Endothelial cell of umbilical vein (primary cell): ENCODE measurements at places on chromosomes 5 and 9. TPM values are rescaled to one million over a fixed set of nuclear protein-coding genes. Genes with fewer than 3 reads are reported as not detected.

Gene SLC9A3
- total RNA-seq: 0.82 and 0.92 TPM in 2 replicates

Gene DIPK1B
- 242 and 253 TPM in 2 replicates for total RNA-seq

Gene IL13
- not detected in 2 replicates for total RNA-seq

- no peak for DNase-seq
- no peak overlapping the region for H3K27ac ChIP-seq
- no peaks in the 10 kb centered on the region for H3K27me3 ChIP-seq
These were observed 600 bp downstream of the ERCC6L2 start for GRCh38 chr9:95876138-95876444.

- no peaks in the 10 kb centered on the region for H3K4me1 ChIP-seq
- no peaks in the 10 kb centered on the region for H3K27me3 ChIP-seq
- H3K36me3 ChIP-seq: no peaks in the 10 kb centered on the region
- H3K4me3 ChIP-seq: no peak overlapping the region
- no peak for DNase-seq
These were observed 1370.3 kb upstream of the CDH9 start for GRCh38 chr5:28408651-28409050.

GRCh38 chr5:122262103-122262502 lies 49.9 kb upstream of the SNCAIP start:
- H3K4me3 ChIP-seq: no peak overlapping the region
- H3K36me3 ChIP-seq: no peaks in the 10 kb centered on the region
- H3K27ac ChIP-seq: no peak overlapping the region
- no peaks in the 10 kb centered on the region for H3K4me1 ChIP-seq
- no peaks in the 10 kb centered on the region for H3K27me3 ChIP-seq
- DNase-seq: no peak

- no peaks in the 10 kb centered on the region for H3K36me3 ChIP-seq
- no peak overlapping the region for H3K4me3 ChIP-seq
- no peaks in the 10 kb centered on the region for H3K4me1 ChIP-seq
- H3K27ac ChIP-seq: no peak overlapping the region
These were observed 5.6 kb upstream of the C9orf152 start for GRCh38 chr9:110213413-110214044.

GRCh38 chr5:108003178-108003577 lies 332.4 kb upstream of the EFNA5 start:
- H3K36me3 ChIP-seq: no peaks in the 10 kb centered on the region
- H3K27me3 ChIP-seq: no peaks in the 10 kb centered on the region
- peak overlapping the region; percentile 37 for H3K4me3 ChIP-seq
- H3K4me1 ChIP-seq: peaks cover 3% of the 10 kb centered on the region
- H3K27ac ChIP-seq: no peak overlapping the region

DNA sequence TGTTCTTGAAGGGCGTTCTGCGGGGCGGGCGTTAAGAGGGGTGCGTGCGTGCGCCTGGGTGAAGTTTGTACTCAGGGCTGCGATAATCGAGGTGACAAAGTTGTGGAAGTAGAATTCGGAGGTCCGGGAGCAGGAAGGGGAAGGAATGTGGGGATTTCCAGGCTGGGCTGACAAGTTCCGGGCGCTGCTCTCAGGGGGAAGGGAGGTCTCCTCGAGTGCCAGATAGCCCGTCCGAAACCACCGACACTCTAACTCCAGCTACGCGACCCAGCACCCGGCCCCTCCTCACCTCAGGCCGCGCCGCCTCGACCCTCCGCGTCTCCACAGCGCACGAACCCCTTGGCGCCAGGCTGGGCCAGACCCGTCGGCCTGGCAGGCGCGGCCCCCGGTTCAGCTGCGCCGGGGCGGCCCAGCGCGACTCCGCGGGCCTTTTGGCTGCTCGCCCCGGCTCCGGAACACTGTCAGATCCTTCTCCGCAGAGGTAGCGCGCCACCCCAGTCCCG lies at the start of gene IL6ST:
Gene IL6ST, minus strand, starts transcription at position 469 of the 503 bp plus-strand sequence. CDS start 18,685 bp downstream, outside the sequence.
- H3K27ac ChIP-seq: peak within 1 kb of the TSS; percentile 99
- peak; percentile 83 for DNase-seq
- H3K4me1 ChIP-seq: peaks cover 30% of the 10 kb centered on the region
- H3K27me3 ChIP-seq: no peaks in the 10 kb centered on the region
- peaks cover 5% of the 10 kb centered on the region for H3K36me3 ChIP-seq

DNA sequence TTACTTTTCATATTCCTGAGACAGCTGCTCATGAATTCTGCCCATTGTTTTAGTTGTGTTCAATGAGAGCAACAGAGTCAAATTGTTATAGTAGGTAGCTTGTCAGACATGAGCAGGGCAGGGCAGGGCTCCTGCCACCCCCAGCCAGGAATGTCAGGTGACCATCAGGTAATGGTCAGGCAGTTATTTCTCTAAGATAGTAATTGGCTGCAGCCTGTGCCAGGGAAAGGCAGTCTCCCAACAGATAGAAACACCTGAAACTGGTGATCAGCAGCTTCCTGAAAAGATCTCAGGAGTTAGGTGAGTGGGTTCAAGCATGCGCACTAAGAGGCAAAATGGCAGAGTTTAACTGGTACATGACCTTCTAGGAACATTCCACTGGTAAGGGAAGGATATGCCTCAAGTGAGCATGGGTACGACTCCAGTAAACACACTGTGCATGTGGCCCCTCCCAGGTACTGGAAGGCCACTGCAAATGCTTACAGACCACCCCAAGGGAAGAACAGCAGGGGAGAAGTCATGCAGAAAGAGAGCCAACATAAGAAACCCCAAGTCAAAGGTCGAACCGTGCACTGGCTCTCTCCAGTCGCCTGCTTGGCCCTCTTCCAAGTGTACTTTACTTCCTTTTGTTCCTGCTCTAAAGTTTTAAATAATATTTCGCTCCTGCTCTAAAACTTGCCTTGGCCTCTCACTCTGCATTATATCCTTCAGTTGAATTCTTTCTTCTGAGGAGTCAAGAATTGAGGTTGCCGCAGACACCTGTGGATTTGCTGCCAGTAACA lies 25.1 kb downstream of the CARTPT start:
- no peak overlapping the region for H3K4me3 ChIP-seq
- H3K27me3 ChIP-seq: peaks cover 3% of the 10 kb centered on the region
- H3K36me3 ChIP-seq: no peaks in the 10 kb centered on the region
- no peaks in the 10 kb centered on the region for H3K4me1 ChIP-seq
- no peak overlapping the region for H3K27ac ChIP-seq

GRCh38 chr9:18921366-18922075 lies 111.5 kb downstream of the SAXO1 start:
- no peaks in the 10 kb centered on the region for H3K36me3 ChIP-seq
- H3K4me3 ChIP-seq: no peak overlapping the region
- H3K27ac ChIP-seq: no peak overlapping the region
- no peak for DNase-seq
- H3K27me3 ChIP-seq: no peaks in the 10 kb centered on the region
- H3K4me1 ChIP-seq: no peaks in the 10 kb centered on the region

GRCh38 chr5:24644761-24645160 lies at the start of gene CDH10:
CDH10 (minus strand) TSS chr5:24644978; CDS start chr5:24593490, 51,488 bp downstream.
- no peaks in the 10 kb centered on the region for H3K4me1 ChIP-seq
- H3K27ac ChIP-seq: no peak within 1 kb of the TSS
- no peaks in the 10 kb centered on the region for H3K27me3 ChIP-seq
- H3K4me3 ChIP-seq: no peak within 1 kb of the TSS
- no peaks in the 10 kb centered on the region for H3K36me3 ChIP-seq
- DNase-seq: no peak

GRCh38 chr9:71146511-71146910 lies 25.1 kb upstream of the TRPM3 start:
- H3K4me1 ChIP-seq: peaks cover 23% of the 10 kb centered on the region
- H3K27me3 ChIP-seq: no peaks in the 10 kb centered on the region
- H3K4me3 ChIP-seq: no peak overlapping the region
- peak; percentile 15 for DNase-seq
- no peak overlapping the region for H3K27ac ChIP-seq

DNA sequence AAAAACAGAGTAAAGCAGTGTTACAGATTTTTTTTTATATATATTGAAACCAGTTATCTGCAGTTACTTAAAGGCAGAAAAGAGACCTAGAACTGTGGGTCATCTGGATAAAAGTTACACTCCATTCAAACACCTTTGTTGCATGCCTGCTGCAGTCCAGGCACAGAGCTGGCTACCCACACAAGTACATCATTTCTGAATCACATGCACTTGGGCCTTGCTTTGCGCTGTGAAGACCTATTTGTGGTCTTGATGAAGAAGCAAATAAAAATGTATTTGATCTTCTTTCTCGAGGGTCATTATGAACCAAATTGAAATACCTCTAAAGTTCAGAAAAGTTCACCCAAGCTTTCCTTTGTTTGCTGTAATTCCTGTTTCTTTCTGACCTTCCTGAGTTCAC lies 503.0 kb upstream of the ZNF608 start:
- H3K27me3 ChIP-seq: no peaks in the 10 kb centered on the region
- no peak for DNase-seq
- no peak overlapping the region for H3K27ac ChIP-seq
- H3K36me3 ChIP-seq: no peaks in the 10 kb centered on the region
- no peaks in the 10 kb centered on the region for H3K4me1 ChIP-seq
